ENCODE measurements at places on chromosomes 7 and 10.

GRCh38 chr10:98262571-98262970 lies 5.4 kb downstream of the LOXL4 start:
- H3K4me3 ChIP-seq: no peak overlapping the region
- no peak overlapping the region for H3K27ac ChIP-seq
- no peak for DNase-seq
- no peaks in the 10 kb centered on the region for H3K4me1 ChIP-seq
- no peaks in the 10 kb centered on the region for H3K36me3 ChIP-seq
- peaks cover 3% of the 10 kb centered on the region for H3K27me3 ChIP-seq

DNA sequence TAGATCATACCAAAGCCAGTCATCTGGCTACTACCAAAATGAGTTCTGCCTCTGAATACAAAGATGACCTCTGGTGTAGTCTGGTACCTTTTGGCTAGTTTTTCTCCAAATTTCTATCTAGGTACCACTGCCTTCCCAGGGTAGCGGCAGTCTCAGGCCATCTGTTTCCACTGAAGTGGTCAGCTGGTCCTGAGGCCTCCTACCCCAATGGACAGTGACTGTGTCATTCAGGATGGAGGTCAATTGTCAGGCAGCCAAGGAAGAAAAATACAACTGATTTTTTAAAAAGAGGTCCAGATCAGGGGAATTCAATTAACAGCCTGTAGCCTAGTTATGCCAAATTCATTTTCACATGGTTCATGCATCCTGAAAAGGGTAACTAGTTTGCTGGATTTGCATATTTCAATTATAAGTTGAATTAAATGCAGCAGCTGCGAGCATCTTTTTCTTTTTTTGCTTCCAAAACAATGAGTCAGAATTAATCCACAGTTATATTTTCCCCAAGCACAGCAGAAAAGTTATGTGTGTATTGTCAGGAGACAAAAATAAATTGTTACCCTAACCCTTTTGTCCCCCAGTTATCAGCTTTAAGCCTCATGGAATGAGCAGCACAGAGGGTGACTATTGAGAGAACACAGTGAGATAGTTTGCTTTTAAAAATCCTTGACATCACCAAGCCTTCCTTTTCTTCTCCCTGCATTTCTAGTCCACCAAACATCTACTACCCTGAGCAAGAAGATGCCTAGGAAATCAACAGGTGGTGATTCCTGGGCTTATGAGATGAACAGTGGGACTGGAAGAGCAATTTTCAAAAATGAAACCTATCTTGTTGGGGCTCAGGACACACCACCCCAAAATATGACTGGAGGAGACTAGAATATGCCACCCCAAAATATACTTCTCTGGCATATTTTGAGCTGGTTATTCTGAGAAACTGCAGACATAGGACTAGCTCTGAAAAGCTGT lies 27.7 kb downstream of the BCCIP start:
- no peak for DNase-seq
- no peak overlapping the region for H3K4me3 ChIP-seq
- peaks cover 17% of the 10 kb centered on the region for H3K4me1 ChIP-seq
- H3K36me3 ChIP-seq: peaks cover 12% of the 10 kb centered on the region

GRCh38 chr10:124756156-124756903 lies 12.2 kb upstream of the FAM53B start:
- no peak for DNase-seq
- no peak overlapping the region for H3K4me3 ChIP-seq
- H3K27me3 ChIP-seq: no peaks in the 10 kb centered on the region
- H3K4me1 ChIP-seq: no peaks in the 10 kb centered on the region
- no peaks in the 10 kb centered on the region for H3K36me3 ChIP-seq
- no peak overlapping the region for H3K27ac ChIP-seq

GRCh38 chr10:15433850-15434537 lies 62.9 kb upstream of the FAM171A1 start:
- H3K27me3 ChIP-seq: no peaks in the 10 kb centered on the region
- H3K27ac ChIP-seq: no peak overlapping the region
- DNase-seq: no peak

DNA sequence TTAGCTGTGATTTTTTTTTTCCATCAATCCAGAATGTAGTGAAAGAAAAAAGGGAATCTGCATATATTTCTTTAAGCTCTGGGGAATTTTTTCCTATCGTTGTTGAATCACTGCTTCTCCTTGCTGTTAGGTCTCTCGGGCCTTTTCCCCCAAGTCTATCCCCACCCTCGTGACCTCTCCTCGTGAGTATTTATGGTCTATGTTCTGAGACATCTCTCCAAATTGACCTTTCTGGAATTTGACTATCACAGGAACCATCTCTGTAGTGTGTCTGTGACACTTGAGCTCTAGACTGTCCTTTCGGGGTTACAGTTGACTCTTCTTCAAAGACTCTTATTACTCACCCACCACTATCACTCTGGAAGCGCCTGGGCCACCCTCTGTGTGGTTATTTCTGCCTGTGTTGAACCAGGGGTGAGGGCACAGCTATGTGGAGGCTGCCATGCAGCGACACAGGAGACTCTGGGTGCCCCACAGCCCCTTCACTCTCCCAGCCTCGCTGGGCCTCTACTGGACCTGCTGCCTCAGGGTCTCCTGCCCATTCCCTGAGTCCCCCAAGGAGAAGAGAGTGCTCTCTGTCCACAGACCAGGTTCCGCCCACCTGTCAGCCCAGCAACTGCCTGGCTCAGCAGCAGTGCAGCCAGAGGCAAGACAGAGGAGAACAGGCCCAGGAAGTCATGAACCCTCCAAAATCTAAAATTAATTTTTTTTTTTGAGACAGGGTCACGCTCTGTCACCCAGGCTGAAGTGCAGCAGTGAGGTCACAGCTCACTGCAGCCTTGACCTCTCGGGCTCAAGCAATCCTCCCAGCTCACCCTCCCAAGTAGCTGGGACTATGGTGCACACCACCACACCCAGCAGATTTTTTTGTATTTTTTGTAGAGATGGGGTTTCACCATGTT lies 45.7 kb upstream of the PTPRN2 start:
- H3K27ac ChIP-seq: no peak overlapping the region
- no peak for DNase-seq
- H3K4me1 ChIP-seq: no peaks in the 10 kb centered on the region
- no peak overlapping the region for H3K4me3 ChIP-seq
- no peaks in the 10 kb centered on the region for H3K36me3 ChIP-seq
- no peaks in the 10 kb centered on the region for H3K27me3 ChIP-seq

DNA sequence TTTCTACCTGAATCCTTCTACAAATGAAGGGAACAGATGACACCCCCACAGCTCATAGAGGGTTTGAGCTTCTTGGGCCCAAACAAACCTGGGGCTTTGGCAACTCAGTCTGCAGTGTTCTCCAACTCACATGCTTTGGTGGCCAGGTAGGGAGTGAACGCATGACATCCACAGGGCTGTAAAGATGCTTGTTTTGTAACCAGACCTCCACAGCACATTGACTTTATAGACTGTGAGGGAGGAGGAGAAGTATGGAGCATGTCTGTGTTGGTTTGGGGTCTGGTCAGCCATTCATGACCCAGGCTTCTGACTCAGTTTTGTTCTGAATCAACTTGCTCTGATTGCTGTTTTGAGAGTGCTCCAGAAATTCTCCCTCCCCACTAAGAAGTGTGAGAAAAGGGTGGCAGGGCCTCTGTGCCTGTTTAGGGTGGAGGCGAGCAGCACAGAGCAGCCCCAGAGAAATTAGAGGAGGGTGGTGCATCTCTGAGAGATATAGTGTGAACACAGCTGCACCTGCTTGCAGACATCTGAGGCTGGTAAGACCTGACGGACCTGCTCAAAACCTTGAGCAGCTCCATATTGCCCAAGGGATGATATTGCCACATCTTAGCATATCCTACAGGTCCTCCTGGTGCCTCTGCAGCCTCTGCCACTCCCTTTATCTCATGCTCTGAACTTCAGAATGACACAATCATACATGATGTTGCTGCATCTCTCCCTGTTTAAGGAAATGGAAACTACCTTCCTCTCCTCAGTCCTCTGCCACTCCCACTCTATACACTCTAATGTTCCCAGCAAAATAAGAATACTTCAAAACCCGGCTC lies 287.7 kb downstream of the ABCA13 start:
- peaks cover 4% of the 10 kb centered on the region for H3K27me3 ChIP-seq
- H3K4me1 ChIP-seq: no peaks in the 10 kb centered on the region
- H3K27ac ChIP-seq: no peak overlapping the region
- H3K4me3 ChIP-seq: no peak overlapping the region

GRCh38 chr10:59382831-59383295 lies 20.5 kb upstream of the FAM13C start:
- no peaks in the 10 kb centered on the region for H3K27me3 ChIP-seq
- H3K4me1 ChIP-seq: no peaks in the 10 kb centered on the region
- no peak for DNase-seq
- H3K36me3 ChIP-seq: no peaks in the 10 kb centered on the region
- H3K4me3 ChIP-seq: no peak overlapping the region
- no peak overlapping the region for H3K27ac ChIP-seq

- H3K36me3 ChIP-seq: no peaks in the 10 kb centered on the region
- H3K4me3 ChIP-seq: no peak overlapping the region
- DNase-seq: no peak
- no peak overlapping the region for H3K27ac ChIP-seq
- no peaks in the 10 kb centered on the region for H3K4me1 ChIP-seq
These were observed 291.6 kb downstream of the RNLS start for GRCh38 chr10:88291289-88292184.

DNA sequence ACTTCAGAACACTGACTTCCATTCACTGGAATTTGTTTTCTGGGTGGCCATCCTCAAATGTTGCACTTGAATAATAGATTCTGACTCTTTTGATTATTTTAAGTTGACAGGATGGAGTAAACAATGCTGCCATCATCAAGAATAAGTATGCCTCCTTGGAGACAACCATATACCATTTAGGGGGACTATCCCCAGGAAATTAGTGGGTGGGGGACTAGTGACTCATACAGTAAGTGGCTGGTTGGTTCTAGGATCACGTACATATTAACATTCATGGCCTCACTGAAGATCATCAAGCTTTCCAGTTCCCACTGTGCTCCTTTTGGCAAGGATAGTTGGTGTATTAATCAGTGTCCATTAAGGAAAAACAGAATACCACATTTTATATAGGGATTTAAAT lies 615.2 kb downstream of the CCSER2 start:
- H3K4me1 ChIP-seq: no peaks in the 10 kb centered on the region
- no peak overlapping the region for H3K4me3 ChIP-seq
- DNase-seq: no peak
- no peaks in the 10 kb centered on the region for H3K27me3 ChIP-seq
- H3K27ac ChIP-seq: no peak overlapping the region
- H3K36me3 ChIP-seq: no peaks in the 10 kb centered on the region

GRCh38 chr10:14601872-14602725 lies 172.6 kb downstream of the FAM107B start:
- no peaks in the 10 kb centered on the region for H3K27me3 ChIP-seq
- peak overlapping the region; percentile 25 for H3K4me3 ChIP-seq
- no peaks in the 10 kb centered on the region for H3K36me3 ChIP-seq

- H3K4me1 ChIP-seq: no peaks in the 10 kb centered on the region
- H3K36me3 ChIP-seq: no peaks in the 10 kb centered on the region
- H3K4me3 ChIP-seq: no peak overlapping the region
- no peak for DNase-seq
- no peak overlapping the region for H3K27ac ChIP-seq
- H3K27me3 ChIP-seq: no peaks in the 10 kb centered on the region
These were observed 310.6 kb downstream of the ACTR3B start for GRCh38 chr7:153070141-153070540.

DNA sequence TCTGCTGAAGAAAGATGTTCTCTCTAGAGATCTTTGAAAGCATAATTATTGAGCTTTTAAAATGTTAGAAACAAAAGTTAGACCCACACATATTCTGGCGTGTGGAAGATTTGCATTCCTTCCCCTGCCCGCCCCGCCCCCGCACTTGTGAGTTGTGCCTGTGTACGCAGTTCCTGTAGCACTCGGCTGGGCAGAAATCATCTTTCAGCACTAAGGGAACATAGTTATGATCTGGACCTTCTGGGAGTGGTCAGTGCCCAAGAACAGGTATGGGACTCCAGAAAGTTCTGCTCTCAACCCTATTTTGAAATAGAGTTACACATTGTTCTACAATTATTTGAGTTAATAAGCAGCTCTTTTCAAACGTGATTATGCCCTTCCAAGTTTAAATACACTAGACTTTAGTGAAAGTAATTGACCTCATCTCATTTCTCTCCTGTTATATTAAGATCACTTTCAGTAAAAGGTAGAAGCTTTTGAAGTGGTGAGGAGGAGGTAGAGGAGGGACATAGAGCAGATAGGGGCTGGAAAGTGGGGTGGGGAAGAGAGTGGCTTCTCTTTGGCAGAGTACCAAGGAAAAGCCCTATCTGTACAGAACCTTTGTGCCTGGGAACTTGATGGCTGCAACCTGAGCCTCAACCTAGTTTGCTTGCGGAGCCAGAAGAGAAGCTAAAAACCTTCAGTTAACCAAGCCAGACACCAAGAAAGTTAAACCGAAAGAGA lies 5.7 kb downstream of the BLVRA start:
- no peak overlapping the region for H3K27ac ChIP-seq
- DNase-seq: no peak
- no peaks in the 10 kb centered on the region for H3K27me3 ChIP-seq

GRCh38 chr7:47142169-47142866 lies 439.6 kb downstream of the TNS3 start:
- no peaks in the 10 kb centered on the region for H3K36me3 ChIP-seq
- DNase-seq: no peak
- H3K27ac ChIP-seq: no peak overlapping the region
- no peaks in the 10 kb centered on the region for H3K27me3 ChIP-seq
- peaks cover 4% of the 10 kb centered on the region for H3K4me1 ChIP-seq

- no peak for DNase-seq
- H3K27me3 ChIP-seq: no peaks in the 10 kb centered on the region
- no peak overlapping the region for H3K27ac ChIP-seq
These were observed 3.4 kb upstream of the MIOS start for GRCh38 chr7:7563269-7563668.

- H3K4me3 ChIP-seq: no peak overlapping the region
- DNase-seq: no peak
- no peaks in the 10 kb centered on the region for H3K4me1 ChIP-seq
- H3K36me3 ChIP-seq: no peaks in the 10 kb centered on the region
- no peaks in the 10 kb centered on the region for H3K27me3 ChIP-seq
These were observed 6.9 kb downstream of the KPNA7 start for GRCh38 chr7:99201027-99201426.
